ENCODE measurements at places on chromosomes 7 and 10.

DNA sequence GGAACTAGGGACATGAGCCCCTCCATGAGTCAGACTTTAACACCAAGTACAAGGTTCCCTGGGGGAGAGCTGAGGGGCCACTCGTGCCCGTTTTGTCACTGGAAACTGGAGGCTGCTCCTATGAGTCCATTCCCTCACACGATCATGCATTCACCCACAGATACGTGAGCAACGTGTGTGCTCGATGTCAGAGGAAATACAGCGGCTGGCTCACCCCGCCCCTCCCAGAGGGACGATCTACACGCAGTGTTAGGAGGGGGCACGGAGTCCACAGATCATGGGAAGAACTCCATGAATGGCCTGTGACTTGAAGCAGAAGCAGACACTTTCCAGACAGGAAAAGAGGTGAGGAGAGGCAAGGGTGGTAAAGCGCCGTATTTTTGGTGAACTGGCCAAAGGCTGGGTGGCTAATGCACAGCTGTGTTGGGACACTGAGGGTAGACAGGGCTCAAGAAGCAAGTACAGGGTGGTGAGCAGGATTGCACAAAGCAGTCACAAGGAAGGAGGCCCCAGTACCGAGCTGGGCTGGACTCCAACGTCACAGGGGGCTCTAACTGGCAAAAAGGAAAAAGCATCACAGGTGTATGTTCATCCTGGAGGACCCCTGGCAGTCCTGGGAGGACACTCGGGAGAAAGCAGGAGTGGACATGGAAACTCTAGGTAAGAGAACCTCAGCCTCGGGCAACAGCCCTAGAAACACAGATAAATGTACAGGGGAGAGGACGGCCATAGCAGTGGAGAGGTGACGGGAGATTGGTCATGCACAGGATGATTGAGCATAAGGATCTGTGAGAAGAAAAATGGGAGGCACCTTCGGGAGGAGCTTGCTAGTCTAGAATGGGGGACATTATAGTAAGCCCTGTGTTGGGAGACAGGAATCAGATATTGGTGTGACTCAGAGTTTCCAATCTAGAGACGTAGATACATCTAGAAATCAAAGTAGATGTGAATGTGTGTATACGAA is 41.2 kb downstream of the TNS3 start:
- no peak for DNase-seq

GRCh38 chr7:21916176-21916575 is 29.5 kb downstream of the CDCA7L start:
- no peak for DNase-seq

DNA sequence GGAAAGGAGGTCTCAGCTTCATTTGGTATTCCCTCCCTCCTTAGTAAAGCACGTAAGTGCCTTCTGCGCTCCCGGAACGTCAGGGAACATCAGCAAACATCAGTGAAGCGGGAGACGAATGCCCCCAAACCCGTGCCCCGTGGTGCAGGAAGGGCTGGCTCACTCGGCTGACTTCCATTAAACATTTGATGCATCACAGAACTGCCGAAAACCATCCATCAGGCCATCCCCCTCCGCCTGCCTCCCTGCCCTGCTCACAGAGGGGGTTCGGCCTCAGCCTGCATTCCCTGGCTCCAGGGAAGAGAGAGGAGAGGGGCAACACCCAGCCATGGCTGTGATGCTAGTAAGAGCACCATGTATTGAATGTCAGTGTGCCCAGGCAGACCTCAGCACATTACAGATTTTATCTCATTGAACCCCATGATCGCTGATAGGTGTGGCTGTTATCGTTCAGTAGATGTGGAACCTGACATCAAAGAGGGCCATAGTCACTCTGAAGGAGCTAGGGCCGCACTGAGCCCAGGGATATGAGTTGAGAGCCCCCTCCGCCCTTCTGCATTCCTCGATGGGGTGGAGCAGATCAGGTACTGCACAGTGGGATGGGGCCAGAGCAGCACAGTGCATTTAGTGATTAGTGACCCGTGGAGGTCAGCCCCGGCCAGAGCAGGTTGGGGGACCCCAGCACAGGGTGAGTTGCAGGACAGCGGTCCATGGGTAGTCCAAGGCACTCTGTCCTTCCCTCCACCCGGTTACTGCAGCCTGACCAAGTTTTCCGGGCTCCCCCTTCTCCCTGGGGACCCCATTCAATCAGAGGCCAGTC is 146.4 kb downstream of the RPS24 start:
- no peak for DNase-seq

- no peak for DNase-seq
These were observed 501.1 kb downstream of the TNS3 start for GRCh38 chr7:47080816-47081215.

GRCh38 chr10:64733980-64734379 is 1212.8 kb downstream of the REEP3 start:
- DNase-seq, result no peak

DNA sequence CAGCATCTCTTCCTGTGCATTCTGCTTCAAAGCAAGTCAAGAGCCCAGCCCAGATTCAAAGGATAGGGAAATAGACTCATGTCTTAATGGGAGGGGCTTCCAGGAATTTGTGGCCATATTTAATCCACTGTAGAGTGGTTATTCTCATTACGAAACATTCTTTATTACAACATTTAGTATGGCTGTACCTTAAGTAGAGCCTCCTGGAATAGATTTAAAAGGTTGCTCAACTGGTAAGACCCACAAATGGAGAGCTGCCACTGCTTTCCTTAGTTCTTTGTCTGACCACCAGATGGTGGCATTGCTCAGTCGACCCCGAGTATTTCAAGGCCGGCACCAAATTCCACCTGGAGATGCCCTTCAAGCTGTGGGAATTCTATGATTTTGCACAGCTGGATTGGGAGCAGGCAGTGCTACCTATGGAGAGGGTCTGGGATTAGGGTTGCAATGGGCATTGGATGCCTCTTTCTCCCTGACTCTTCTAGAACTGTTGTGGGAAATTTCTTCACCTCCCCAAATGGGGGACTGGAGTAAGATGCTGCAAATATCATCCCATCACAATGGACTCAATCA is 102.2 kb downstream of the RBM20 start:
- peak; percentile 22 for DNase-seq

DNA sequence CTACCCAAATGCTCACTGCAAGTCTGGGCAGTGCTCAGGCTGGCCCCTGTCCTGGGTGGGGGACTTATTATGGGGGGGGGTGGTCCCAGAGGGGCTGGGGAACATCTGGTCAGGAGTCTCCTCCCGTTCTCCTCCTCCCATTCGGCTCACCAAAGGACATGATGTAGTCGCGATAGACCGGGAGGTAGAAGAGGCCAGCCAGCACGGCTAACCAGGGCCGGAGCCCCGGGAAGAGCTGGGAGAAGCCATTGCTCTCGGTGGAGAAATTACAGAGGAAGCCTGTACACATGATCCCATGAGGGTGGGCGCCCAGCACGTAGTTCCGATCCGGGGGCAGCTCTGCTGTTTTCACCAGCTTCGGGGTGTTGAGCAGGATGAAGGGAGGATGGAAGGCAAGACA is 2.4 kb downstream of the MOGAT3 start:
- DNase-seq, result no peak

GRCh38 chr7:7897949-7898515 is 70.6 kb upstream of the GLCCI1 start:
- no peak for DNase-seq

- DNase-seq, result no peak
These were observed 84.7 kb upstream of the C1QL3 start for GRCh38 chr10:16606421-16606820.

DNA sequence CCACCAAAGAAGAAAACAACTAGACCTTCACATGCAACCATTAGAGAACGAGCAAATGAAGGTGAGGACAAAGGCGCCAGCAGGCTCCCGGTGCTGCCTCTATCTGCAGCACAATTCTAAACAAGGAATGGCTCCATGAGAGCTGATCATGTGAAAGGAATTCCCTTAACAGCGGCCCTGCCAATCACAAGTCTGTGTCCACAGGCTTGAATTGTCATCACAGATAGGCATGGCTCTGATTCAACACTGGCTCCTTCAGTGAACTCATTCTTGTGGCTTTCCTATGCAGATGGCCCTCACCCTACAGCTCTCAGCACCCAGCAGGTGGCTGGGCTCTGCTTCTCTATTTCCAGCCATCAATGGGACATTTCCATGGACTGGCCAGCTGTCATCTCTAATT is 36.2 kb downstream of the LAMB1 start:
- DNase-seq, result no peak

DNA sequence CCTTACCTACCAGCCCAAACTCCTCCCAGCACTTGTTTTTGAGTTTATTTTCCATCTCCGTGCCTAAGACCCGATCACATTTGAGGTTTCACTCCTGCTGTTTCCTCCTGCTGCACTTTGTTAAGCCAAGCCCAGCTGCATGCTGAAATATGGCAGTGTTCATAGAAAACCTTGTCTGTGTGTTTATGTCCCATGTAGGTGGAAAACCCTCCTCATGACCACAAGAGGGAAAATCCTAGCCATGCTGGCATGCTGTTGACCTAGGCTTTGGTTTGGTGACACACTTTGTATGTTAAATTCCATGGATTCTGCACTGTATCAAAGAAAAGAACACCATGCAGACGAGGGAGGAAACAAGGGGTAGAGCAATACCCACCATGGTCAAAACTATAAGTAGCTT is 154.4 kb downstream of the CUBN start:
- no peak for DNase-seq

GRCh38 chr10:46223064-46223480 is 63.7 kb upstream of the ANTXRL start:
- DNase-seq, result no peak

DNA sequence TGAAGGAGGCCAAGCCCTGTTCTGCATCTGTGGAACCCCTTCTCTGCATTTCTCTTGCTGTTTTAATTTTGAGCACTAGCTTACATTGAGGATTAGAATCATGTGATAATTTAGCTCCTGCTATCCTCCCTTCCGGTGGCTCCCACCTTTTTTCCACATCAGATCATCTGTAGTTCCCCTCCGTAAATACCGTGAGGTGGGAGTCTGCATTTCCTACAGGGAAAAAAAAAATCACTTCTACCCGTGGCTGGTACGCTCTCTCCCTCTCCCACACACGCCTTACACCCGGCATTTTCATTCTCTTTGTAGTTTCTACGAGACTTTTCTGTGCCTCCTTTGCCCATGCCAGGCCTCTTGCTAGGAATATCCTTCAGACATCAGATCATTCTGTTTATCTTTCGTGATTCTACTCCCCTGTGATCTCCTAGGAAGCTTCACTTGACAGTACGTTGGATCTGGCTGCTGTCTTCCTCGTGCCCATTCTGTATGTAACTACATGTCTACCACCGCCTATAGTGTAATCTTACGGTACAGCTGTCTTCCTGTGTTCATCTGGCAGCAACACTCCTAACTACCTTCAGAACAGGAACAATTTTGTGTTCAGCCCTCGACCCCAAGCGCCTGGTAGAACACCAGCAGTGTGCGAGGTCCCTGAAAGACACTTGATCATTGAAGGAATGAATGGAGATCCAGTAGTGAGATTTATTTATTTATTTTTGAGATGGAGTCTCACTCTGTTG is 41.7 kb upstream of the OCM start:
- DNase-seq, result no peak

DNA sequence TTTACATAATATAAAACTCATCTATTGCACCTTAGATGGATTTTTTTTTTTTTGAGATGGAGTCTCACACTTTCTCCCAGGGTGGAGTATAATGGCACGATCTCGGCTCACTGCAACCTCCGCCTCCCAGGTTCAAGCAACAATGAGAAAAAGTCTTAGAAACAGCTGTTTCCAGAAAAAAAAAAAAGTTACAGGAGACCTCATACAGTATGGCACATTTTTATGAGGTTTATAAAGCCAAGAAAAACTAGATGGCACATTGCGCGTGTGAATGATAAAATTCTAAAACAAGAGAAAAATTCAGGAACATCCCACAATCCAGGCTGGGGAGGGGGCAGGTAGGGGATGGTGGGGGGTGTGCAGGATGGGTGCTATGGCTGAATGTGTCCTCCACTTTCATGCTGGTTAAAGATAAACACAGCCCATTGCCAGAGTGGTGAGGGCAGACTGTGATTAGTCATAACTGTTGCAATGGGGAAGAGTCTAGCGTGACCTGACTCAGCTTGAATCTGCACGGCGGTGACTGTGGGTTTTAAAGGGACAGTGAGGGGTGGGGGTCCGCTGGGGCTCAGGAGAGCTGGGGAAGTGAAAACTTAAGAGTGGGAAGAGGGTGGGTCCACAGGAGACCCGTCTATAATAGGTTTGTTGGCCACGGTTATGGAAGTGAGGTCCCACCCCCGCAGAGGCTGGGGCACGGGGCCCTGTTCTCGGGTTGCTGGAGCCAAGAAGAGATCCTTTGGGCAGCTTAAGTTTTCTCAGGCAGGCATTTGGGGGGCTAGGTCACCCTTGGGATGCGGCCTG is 11.9 kb upstream of the LRRC27 start:
- peak; percentile 33 for DNase-seq

- DNase-seq, result no peak
These were observed 7.5 kb downstream of the RASGEF1A start for GRCh38 chr10:43259213-43259991.

GRCh38 chr7:94908323-94909178 is 1.2 kb downstream of the PPP1R9A start:
- peak; percentile 38 for DNase-seq
